Activated T-cell treated with anti-CD3 and anti-CD28 coated beads for 24 hours (primary cell): ENCODE measurements at places on chromosomes 2 and 18.

DNA sequence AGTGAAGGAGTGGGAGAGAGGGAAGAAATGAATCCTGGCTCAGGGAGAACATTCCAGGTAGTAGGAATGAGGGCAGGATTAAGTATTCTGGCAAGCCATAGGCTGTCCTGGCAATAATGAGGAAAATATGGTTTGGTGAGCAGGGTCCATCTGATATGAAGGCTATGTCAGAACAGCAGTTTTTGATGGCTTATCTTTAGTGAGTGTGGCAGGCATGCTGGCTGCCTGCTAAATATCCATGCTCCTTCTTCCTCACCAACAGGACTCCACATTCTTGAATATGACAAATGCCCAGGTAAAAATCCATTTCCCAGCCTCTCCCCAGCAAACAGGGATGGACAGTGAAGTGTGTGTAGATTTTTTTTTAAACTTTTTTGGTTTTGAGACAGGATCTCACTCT is 13.2 kb upstream of the CTIF start:
- no peak for DNase-seq

DNA sequence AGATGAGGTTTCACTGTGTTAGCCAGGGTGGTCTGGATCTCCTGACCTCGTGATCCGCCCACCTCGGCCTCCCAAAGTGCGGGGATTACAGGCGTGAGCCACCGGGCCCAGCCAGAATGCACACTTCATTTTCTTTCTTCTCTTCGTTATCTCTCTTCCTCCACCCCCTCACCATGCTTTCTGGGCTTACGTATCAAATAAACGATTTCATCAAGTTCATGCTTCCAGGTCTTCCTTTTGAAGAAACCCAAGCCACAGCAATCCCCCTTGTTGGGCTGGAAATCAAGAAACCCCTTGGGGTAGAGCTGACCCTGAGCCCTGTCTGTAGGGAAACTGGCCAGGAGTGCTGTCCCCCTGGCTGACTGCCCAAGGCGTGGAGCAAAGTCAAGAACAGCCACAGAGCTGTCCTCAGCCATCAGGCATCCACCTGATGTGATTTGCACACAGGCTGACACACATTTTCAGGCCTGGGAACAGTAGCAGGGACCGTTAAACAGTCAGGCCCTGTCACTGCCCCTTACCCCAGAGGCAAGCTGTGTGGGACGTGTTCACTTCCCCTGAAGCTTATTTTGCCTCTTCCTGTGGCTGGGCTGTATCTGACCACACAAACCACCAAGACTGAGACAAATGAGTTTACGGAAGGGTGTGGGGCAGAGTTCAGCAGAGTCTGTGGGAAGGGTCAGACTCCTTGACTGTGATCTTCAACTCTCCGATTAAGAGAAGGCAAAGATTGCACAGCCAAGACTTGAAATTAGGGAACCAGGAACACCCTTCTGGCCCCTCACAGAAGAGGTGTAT is 15.1 kb upstream of the NMUR1 start:
- peak; percentile 36 for DNase-seq

- no peak for DNase-seq
Observed at GRCh38 chr2:37842732-37843440, 82.2 kb upstream of the RMDN2 start.

GRCh38 chr2:136185981-136186776 is 68.2 kb upstream of the CXCR4 start:
- no peak for DNase-seq

- DNase-seq, result no peak
Observed at GRCh38 chr2:233996461-233996860, 54.0 kb upstream of the SPP2 start.

DNA sequence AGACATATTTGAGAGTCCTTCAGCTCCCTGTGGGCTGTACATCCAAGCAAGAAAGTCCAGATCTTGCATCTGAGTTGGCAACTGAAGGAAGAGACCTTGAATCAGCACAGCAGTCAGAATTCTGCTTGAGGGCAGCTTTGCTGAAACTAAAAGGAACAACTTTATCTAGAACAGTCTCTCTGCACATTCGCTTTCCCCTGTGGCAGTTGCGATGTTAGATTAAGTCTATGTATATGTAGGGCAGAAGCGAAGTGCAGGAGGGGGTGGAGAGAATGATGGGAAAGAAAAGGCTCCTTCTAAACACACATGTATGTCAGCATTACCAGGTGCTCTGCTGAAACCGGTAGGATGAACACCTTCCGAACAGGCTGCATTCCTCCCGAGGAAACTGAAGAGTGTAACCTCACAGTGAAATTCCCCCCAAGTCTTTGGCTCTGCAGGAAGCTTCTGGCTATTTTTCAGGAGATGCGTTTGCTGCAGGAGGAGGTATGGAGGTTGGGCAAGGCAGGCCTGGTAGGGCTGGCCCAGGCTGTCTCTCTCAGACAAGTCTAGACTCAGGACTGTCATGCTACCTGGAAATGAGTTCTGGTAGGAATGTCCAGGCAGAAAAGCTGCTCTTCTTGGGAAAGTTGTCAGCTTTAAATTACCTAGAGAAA is 70.0 kb upstream of the ATL2 start:
- no peak for DNase-seq

DNA sequence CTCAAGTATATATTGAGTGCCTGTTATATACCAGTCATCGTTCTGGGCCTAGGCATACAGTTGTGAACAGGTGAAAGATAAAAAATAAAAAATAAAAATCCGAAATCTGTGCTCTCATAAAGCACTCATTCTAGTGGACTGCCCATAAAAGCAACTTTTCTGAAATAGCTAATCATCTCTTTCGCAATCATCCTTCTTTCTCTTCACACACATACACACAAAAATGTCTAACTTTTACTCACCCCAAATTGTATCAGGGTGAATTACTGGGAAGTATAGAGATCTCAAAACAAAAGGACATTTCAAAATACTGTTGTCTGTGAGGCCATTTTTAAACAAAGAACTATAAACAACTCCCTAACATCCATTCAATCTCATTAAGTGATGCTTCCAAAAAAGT is 29.6 kb upstream of the ORC2 start:
- no peak for DNase-seq

DNA sequence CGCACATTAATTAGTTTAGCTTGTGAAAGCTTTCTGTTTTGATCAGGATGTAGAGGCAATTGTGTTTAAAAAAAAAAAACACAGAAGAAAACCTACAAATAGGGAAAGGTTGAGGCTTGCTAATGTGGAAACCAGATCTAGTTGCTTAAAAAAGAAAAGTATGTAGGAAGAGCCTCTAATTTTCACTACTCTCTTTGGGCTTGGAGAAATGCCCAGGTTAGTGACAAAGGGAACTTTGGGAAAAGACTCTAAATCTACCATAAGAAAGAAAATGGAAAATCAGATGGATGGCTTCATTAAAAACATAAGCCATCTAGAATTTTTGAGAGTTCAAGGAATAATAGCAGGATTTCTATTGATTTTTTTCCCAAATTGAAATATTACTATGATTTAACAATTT is 47.3 kb upstream of the SLC38A11 start:
- no peak for DNase-seq

- no peak for DNase-seq
Observed at GRCh38 chr18:6414723-6415417, at the start of gene L3MBTL4. TSS of gene L3MBTL4 (minus strand) at chr18:6414911. CDS start at chr18:6311625, 103,286 bp downstream.

- no peak for DNase-seq
Observed at GRCh38 chr2:173175222-173175621, 99.6 kb downstream of the MAP3K20 start.

GRCh38 chr2:30583204-30583749 is 136.2 kb downstream of the LCLAT1 start:
- no peak for DNase-seq

- no peak for DNase-seq
Observed at GRCh38 chr18:61334491-61334850, 1.2 kb downstream of the CDH20 start.

- DNase-seq, result no peak
Observed at GRCh38 chr2:157236404-157236803, 21.1 kb upstream of the GALNT5 start.

DNA sequence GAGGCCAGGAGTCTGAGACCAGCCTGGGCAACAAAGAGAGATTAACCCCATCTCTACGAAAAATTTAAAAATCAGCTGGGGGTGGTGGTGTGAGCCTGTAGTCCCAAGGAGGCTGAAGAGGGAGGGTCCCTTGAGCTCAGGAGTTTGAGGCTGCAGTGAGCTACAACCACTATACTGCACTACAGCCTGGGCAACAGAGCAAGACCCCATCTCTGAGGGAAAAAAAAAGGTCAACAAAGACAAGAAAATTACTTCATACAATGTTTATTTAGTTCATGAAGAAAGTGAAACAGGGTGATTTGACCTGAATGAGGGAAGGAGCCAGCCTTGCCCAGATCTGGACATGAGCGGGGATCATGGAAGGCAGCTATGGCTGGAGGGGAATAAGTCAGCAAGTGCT is 59.1 kb downstream of the TMEM163 start:
- DNase-seq, result no peak
